ENCODE measurements at places on chromosomes 1 and 21.

DNA sequence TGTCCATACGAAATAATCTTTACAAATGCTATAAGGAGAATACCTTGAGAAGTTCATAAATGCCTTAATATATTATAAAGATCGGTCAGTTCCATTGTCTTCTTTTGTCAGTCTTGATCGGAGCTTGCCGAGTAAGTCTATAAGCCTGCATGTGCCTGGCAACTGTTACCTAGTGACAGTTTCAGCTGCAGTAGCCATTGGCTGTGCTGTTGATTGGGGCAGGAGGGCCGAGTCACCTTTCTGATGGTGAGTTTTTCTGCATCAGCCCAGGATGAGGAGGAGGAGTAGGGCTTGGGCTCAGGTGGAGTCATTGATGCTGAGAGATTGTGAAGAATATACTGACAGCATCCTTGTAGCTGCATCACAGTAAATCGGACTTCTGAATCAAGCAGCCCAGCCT is 1.9 kb upstream of the GPR52 start:
- no peak for DNase-seq

DNA sequence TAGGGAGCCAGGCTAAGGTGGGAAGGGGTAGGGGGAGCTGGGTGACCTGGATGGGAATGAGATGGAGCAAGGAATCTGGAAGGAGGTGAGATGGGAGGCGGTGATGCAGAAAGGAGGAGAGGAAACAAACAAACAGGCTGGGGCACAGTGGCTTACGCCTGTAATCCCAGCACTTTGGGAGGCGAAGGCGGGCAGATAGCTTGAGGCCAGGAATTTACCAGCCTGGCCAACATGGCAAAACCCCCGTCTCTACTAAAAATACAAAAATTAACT is 10.8 kb downstream of the CRABP2 start:
- no peak for DNase-seq

DNA sequence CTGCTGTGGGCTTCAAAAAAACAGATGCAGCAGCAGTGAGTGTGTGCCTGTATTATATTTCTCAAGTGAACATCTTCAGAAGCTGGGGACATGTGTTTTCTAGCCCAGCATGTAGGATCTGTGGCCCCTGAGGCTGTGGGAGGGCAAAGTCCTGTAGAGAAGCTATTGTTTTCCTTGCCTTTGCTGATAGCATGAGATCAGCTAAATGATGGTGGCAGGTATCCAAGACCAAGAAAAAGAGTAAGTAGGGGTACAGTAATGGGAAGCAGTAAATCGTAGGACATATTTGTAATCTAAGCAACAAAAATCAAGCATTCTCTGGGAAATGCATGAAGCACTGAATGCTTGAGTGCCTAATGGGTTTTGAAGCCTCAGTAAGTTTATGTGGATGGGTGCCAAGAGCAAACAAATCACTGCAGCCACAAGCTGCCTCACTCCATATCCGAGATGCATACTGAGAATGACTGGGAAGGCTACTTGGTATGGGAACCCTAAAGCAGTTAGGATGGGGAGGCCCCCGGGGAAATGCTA is 98.3 kb downstream of the CD58 start:
- peak; percentile 55 for DNase-seq

- no peak for DNase-seq
Observed at GRCh38 chr1:231639819-231640218, 13.2 kb downstream of the DISC1 start.

GRCh38 chr1:111441573-111442192 is 7.4 kb downstream of the WDR77 start:
- DNase-seq, result no peak

- DNase-seq, result no peak
Observed at GRCh38 chr1:45037456-45037855, 25.4 kb downstream of the UROD start.

DNA sequence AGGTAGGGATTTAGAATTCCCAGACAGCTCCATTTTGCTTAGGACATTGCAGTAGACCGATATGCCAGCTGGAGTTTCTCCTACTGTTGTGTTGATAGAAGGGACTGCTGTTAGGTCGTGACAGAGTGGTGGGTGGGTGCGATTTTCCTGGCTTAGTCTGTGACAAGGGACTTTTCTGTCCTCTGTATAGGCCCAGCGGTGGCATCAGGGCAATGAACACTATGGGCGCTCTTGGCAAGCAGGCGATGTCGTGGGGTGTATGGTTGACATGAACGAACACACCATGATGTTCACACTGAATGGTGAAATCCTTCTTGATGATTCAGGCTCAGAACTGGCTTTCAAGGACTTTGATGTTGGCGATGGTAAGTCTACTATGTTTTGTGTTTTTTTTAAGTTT is 321.8 kb downstream of the ZP4 start:
- DNase-seq, result no peak

DNA sequence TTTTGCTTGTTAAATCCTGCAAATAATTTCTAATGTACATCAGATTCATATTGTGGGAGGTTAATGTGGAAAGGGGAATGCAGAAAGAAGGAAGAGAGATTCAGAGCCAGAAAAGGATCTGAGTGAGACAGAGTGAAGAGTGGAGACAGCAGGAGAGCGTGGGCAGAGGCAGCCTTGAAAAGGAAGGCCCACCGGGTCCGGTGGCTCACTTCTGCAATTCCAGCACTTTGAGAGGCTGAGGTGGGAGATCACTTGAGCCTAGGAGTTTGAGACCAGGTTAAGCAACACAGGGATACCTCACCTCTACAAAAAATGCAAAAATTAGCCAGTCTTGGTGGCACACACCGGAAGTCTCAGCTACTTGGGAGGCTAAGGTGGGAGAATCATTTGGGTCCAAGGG is 222.0 kb upstream of the RAB4A start:
- DNase-seq, result no peak

GRCh38 chr1:153490272-153491051 is 30.0 kb upstream of the S100A7 start:
- DNase-seq, result peak; percentile 96

GRCh38 chr21:41037936-41038335 is 130.0 kb upstream of the BACE2 start:
- no peak for DNase-seq

DNA sequence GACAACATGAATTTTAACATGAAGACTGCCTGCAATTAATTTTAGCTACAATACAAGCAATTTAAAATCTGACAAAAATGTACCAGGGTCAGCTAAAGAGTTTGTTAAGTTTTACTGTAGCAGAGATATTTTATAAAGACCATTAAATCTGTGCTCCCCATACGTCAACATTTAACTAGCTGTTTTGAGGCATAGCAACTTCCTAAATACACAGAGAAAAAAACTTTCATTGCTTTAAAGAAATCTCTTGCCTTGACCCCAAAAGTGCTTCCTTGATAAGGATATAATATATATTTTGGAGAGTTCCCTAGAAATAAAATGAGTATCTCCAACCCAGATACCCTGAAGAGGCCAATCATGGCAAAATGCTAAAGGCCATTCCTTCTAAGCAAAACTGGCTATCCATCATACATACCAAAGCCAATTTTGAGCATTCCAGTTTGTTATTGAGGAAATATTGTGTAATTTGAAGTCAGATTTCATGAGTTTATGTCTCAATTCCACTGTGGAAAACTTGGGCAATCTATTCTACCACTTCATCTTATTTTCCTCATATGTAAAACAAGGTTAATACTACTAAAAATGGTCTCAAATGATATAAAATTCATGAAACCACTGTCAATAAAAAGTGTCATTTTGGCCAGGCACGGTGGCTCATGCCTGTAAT is 19.1 kb downstream of the ASPM start:
- no peak for DNase-seq

DNA sequence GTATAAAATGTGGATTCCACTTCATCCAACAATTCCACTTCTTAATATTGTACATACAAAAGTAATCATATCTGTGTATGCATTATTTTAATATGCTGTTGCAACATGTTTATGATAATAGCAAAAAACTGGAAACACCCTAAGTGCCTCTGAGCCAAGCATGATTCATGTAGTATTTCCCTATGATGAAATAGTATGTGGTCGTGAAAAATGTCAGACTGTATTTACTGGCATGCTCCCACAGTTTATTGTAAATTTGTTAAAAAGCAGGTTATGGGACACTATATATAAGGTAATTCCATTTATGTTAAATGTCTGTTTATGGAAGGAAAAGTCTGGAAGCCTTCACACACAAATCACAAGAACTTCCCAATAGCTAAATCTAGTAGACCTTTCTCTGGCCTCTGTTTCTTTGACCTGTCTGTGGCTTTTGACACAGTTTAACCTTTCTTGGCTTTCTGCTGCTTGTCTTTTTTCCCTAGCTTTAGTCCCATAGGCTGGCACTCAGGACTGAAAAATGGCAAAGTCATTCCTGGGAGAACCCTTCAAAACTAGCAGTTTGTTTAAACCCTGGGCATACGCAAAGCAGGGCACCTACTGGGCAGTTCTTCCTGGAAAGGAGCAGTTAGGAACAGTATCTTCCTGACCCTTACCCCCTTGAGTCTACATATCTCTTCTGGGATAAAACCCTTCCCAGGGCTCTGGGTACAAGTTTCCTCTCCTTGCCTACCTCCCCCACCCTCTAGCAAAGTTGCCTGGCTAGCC is 65.4 kb upstream of the ARTN start:
- DNase-seq, result no peak
